ENCODE measurements at places on chromosomes 7 and 10. TPM values are rescaled to one million over a fixed set of nuclear protein-coding genes. Genes with fewer than 3 reads are reported as not detected.

GRCh38 chr7:132516042-132516840 lies 60.0 kb downstream of the PLXNA4 start:
- DNase-seq = peak; percentile 56

GRCh38 chr10:126491476-126491875 lies 103.2 kb upstream of the ADAM12 start:
- DNase-seq = no peak

The NAT16 gene
- not detected for total RNA-seq

The WDR86 gene
- not detected for total RNA-seq

GRCh38 chr10:132326344-132326889 lies 5.6 kb upstream of the LRRC27 start:
- no peak for DNase-seq

The STAG3 gene
- 0.07 TPM for total RNA-seq

- DNase-seq = peak; percentile 44
Observed at GRCh38 chr10:71708301-71708703, 11.3 kb downstream of the C10orf105 start.

The IGF2BP3 gene
- 11.7 TPM for total RNA-seq

The GBX1 gene
- total RNA-seq = not detected

GRCh38 chr7:111796671-111797070 lies 234.4 kb upstream of the IMMP2L start:
- no peak for DNase-seq

- DNase-seq = no peak
Observed at GRCh38 chr7:108045669-108046068, 42.7 kb upstream of the LAMB1 start.
